ENCODE measurements at places on chromosomes 4 and X.

GRCh38 chrX:23792861-23793553 lies 10.0 kb downstream of the SAT1 start:
- DNase-seq, result no peak

DNA sequence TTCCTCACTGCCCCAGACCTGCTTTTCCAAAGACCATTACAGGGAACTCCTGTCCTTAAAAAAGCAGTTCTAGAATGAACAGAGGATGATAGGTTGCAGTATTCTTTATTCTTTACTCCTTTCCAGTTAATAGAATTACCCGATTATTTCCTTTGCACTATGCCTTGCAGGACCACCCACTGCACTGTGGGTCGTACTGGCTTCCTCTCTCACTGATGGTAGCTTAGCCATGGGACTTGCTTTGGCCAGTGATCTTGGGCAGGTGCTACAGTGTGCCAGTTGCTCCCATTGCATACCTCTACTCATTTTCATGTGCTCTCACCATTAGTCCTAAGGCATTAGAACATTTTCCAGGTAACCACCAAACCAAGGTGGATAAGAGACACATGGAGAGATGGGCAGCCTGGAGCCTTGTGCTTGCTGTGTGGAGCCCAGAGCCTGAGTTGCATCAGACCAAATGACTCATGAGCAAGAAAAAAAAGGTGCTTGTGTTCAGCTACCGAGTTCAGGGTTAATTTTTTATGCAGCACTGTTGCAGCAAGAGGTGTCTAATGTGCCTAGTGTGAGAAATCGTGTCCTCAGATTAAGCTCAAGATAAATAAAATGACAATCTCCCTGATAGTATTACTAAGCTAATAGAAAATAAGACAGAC lies 7.6 kb upstream of the UNC5C start:
- DNase-seq, result no peak

DNA sequence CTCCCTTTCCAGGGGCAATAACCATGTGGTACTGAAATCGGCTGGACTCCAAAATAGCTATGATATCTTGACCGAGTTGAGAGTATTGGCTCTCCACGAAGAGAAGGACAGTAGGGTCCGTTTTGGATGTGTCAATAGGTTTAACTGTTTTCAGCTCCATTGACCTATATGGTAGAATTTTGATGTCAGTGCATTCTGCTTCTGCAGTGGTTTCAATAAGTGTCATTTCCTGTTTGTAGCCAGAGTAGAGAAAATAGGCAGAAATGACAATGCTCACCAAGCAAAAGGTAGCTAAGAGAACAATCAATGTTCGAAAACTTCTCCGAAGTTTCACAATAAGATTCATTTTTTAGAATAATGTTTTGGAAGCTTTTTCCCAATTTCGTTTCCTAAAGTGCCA lies 36.7 kb downstream of the NDST4 start:
- DNase-seq, result no peak

GRCh38 chr4:113742643-113743042 lies 18.9 kb downstream of the CAMK2D start:
- no peak for DNase-seq

- DNase-seq, result peak; percentile 65
These were observed 119.5 kb upstream of the AFF2 start for GRCh38 chrX:148380650-148381561.

DNA sequence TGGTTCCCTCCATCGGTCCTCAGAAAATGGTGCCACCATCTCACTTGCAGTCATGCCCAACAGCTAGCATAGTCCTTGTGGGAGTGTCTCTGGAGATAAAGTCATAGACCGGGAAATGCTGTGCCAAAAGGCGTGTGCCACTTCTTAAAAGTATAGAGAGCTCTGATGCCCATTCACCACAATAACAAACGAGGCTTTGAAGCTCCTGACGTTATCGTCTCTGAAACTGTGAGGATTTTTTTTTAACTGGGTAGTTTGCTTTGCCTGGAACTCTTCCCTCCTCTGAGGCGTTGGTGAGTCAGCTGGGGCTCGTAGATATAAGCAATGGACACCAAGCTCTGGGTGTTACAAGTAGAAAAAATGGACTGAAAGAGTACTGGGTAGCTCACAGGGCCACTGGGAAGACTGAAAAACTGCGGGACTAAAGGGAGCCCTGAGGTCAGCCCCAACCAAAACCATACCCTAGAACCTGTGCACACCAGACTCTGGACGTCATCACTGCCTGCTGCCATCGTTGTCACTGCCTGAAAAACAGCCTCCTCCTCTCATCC lies 89.4 kb upstream of the TRIM2 start:
- DNase-seq, result peak; percentile 67

- no peak for DNase-seq
These were observed 6.8 kb upstream of the CDKL2 start for GRCh38 chr4:75637176-75637575.

- peak; percentile 13 for DNase-seq
These were observed 509.6 kb upstream of the DIPK2B start for GRCh38 chrX:45710081-45710801.

- DNase-seq, result no peak
These were observed 181.0 kb downstream of the SPANXN3 start for GRCh38 chrX:143336261-143336660.

- DNase-seq, result no peak
These were observed 170.5 kb upstream of the NOCT start for GRCh38 chr4:138845054-138845453.

GRCh38 chr4:12110627-12111026 lies 681.9 kb upstream of the HS3ST1 start:
- no peak for DNase-seq

GRCh38 chr4:132076829-132077228 lies 1072.3 kb upstream of the PCDH10 start:
- DNase-seq, result no peak

- DNase-seq, result no peak
These were observed 42.2 kb upstream of the NKRF start for GRCh38 chrX:119648421-119648775.

GRCh38 chr4:90227177-90227576 lies 100.0 kb downstream of the CCSER1 start:
- no peak for DNase-seq

DNA sequence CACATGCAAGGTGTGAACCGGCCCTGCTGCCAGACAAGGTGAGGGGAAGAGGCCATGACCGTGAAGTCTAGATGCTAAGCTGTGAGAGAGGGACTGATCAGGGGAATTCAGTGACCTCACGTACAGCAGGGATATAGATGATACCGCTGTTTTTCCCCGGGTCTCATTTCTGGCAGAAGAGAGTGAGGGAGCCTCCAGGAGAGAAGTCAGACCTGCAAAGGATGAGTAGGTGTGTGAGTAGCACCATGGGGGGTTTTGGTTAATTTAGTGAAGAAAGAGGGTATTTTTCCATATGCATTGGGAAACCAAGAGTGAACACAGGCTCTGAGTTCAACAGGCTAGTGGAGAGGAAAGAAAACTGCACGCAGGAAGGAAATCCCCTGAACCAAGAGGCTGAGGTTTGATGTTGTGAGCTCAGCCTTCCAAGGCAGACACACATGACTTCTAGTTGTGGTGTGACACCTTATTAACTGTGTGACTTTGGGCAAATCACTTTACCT lies 127.6 kb upstream of the GATB start:
- DNase-seq, result no peak

DNA sequence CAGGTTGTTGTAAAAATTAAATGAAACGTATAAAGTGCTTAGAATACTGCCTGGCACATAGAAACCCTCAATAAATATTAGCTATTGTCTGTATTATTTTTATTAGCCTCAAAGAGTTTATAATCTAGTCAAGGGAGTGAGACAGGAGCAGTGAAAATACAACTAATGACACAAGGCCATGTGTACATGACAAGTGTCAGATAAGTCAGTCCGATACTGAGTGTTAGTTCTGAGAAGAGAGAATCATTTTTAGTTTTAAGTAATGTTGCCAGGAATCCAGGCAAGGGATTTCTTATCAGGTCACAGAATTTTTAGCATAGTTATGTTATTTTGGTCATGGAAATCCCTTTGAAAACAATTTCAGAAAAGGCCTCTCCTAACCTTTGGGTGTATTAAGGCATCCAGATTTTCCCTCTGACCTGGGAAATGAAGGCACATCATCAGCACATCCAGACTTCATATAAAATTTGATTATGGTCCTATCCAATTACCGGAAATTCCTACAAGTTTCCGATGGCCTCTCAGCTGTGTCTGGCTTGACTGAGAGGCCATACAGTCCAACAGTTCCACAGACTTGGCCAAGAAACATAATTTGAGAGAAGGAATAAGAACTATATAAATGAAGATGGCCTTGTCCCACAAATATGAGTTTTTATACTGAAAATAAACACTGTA lies 35.7 kb downstream of the PPARGC1A start:
- no peak for DNase-seq

DNA sequence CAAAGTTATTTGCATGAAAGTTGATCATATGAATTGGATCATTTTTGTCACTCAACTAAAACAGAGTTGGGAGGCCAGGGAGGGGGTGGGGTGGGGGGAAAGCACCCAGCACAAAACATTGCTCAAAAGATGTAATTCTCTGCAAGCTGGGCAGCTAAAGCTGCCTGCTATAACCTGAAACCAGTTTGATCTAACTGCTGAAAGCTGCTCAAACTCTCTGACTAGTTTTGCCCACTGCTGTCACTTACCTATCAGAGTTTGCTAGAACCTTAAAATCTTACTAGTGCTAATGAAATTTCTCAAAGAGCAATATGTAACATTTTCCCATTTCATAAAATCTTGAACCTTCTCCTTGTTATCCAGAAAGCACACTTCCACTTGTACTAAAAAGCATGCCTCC lies 10.4 kb downstream of the CXCL8 start:
- no peak for DNase-seq

DNA sequence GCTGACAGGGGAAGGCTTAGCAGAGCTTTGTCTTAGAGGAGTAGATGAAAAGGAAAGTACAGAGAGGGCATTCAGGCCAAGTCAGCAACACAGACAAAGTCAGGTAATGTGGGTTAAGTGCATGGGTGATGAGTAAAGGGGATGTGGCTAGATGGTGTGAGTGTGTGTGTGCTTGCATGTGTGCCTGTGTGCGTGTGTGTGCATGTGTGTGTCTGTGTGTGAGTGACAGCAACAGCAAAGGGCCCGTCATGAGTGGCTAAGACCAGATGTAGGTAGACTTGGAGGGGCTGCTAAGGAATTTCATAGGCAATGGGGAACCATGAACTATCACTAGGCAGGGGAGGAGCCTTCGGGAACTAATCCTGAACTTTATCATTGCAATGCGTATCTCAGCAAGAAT lies 2.2 kb upstream of the GPR78 start:
- DNase-seq, result no peak

- peak; percentile 88 for DNase-seq
These were observed 64.8 kb downstream of the TSC22D3 start for GRCh38 chrX:107710617-107711391.

Data from CD4-positive, alpha-beta T cell treated with Interleukin-15 for 4 hours (primary cell).